Activated CD4-positive, alpha-beta T cell treated with anti-CD3 and anti-CD28 coated beads, Interleukin-2, amount 10 ng/mL, durations not matched to agents 24 days and 14 days (primary cell): ENCODE measurements at places on chromosomes 12 and 14. TPM values are rescaled to one million over a fixed set of nuclear protein-coding genes. Genes with fewer than 3 reads are reported as not detected.

FAM161B gene
- 0.57 and 0.75 TPM in 2 replicates for total RNA-seq

TC2N gene
- total RNA-seq: 18.6 and 19.3 TPM in 2 replicates

KRT85 gene
- total RNA-seq: not detected in 2 replicates

C12orf50 gene
- total RNA-seq: not detected in 2 replicates

ETNK1 gene
- 94.5 and 102 TPM in 2 replicates for total RNA-seq

CLEC6A gene
- not detected in 2 replicates for total RNA-seq

REC8 gene
- total RNA-seq: 33.8 and 34.3 TPM in 2 replicates

- no peak overlapping the region for H3K4me3 ChIP-seq
- peaks cover 34% of the 10 kb centered on the region for H3K36me3 ChIP-seq
- no peak for DNase-seq
- H3K27me3 ChIP-seq: no peaks in the 10 kb centered on the region
- peaks cover 6% of the 10 kb centered on the region for H3K4me1 ChIP-seq
Observed at GRCh38 chr12:54338698-54339296, 13.9 kb downstream of the COPZ1 start.

- no peak overlapping the region for H3K4me3 ChIP-seq
- H3K36me3 ChIP-seq: no peaks in the 10 kb centered on the region
- DNase-seq: no peak
Observed at GRCh38 chr12:88743946-88744685, 163.8 kb upstream of the KITLG start.

DNA sequence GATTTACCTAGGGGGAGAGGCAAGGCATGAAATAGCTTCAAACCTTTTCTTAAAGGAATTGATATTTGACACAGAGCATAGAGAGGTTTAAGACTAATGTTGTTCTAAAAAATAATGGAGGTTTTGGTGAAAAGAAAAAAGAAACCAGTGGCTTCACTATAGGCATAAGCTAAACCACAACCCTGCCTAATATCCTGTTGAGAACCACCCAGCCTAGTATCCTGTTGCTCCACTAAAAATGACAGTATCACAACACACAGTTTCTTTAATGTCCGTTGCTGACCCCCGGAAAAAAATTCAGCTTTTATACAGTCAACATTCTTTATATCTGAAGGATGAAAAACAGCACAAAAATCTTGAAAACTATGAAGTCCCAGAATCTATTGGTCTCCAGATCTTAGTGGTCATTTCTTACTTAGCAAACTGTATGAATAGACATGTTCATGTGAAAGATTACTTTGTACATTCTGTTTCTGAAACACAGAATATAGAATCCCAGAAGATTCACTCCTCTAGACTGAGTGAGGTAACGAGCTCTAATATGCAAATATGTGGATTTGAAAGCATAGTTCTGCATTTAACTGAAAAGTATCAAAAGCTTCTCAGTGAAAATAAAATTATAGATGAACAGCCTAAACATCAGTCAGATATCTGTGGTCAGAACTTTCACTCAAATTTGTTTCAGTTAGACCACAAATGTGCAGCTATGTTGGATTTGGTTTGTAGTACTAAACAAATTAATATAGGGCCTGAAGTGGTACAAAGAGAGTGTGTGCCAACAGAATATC lies 40.5 kb downstream of the GALC start:
- H3K27me3 ChIP-seq: no peaks in the 10 kb centered on the region
- H3K27ac ChIP-seq: no peak overlapping the region
- peaks cover 17% of the 10 kb centered on the region for H3K4me1 ChIP-seq
- DNase-seq: peak; percentile 61
- H3K36me3 ChIP-seq: peaks cover 23% of the 10 kb centered on the region

DNA sequence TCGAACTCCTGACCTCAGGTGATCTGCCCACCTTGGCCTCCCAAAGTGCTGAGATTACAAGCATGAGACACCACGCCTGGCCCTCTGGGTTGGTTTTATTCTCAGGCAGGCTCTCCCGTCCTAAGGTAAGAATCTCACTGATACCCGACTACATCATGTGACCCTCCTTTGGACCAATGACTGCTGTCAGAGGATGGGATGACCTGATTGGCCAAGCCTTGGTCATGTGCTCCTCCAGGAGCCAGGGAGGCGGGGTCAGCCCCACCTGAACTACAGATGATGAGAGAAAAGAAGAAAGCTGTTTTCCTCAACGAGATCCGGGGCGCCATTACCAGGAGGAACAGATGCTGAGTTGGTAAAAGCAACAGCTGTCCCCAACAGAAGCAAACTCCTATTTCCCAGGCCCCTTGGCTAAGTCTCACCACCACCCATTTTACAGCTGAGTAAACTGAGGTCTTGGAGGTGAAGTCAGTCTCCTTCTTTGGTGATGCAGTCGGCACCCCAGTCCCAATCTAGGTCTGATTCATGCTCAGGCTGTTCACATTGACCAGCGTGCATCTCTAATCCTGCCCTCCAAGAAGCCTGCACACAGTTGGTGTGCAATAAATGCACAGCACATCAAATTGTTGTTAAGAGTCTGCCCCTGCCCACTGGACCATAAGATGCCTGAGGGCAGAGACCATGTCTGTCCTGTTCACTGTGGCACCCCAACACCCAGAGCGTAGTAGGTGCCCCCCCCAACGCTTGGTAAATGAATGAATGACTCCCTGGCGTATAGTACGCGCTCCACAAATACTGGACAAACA lies 118.8 kb downstream of the SCARB1 start:
- H3K36me3 ChIP-seq: no peaks in the 10 kb centered on the region
- no peak overlapping the region for H3K4me3 ChIP-seq

DNA sequence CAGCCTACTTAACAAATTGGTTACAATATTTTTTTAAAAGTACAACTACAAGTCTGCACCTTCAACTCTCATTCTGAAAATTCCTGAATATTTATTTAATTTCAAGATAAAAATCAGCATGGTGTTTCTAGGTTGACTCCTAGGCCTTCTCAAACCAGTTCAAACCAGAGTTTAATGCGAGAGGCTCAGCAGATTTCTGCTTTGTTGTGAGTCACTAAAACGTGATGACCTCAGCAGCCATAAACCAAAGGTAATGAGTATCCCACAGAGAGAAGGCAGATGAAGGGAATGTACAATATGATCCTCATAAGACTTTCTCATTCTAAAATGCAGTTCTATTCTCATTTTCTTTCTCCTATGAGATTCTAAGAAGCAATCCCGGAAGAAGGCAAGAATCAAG lies 1.5 kb downstream of the PRDM4 start:
- peaks cover 4% of the 10 kb centered on the region for H3K27me3 ChIP-seq
- peak overlapping the region; percentile 86 for H3K27ac ChIP-seq
- H3K4me1 ChIP-seq: peaks cover 26% of the 10 kb centered on the region
- peak; percentile 73 for DNase-seq

DNA sequence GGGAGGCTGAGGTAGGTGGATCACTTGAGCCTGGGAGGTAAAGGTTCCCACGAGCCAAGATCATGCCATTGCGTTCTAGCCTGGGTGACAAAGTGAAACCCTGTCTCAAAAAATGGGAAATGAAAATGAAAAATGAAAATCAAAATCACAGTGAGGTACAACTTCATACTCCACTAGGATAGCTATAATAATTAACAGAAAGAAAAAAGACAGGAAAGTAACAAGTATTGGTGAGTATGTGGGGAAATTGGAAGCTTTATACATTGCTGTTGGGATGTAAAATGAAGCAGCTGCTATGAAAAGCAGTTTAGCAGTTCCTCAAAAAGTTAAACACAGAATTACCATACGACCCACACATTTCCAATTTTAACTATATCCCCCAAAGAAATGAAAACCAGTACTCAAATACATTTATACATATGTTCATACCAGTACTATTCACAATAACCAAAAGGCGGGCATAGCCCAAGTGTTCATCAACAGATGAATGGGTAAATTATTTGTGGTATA lies 22.2 kb downstream of the SGPP1 start:
- peaks cover 8% of the 10 kb centered on the region for H3K4me1 ChIP-seq
- H3K27me3 ChIP-seq: no peaks in the 10 kb centered on the region
- no peak overlapping the region for H3K4me3 ChIP-seq

DNA sequence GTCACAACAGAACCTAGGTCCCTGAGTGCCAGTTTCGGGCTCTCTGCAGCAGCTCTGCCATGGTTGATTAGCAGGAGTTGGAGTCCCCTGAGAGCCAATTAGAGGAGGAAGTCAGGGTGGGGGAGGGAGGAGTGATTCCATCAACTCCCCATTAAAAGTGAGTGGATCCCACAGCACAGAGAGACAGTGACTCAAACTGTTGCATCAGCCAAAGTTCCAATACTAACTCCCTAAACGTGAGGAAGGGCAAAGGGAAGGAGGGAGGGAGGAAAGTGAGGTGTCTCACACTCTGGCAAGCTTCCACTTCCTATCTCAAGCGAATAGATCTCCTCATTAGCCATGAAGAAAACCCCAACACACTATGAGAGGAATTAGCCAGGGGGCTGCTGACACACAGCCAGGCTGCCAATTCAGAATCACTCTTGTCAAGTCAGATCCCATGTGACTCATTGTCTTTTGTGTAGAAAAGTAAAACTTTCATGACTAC lies 23.6 kb downstream of the OR11H4 start:
- DNase-seq: no peak
- no peak overlapping the region for H3K27ac ChIP-seq
- no peaks in the 10 kb centered on the region for H3K27me3 ChIP-seq
- H3K4me1 ChIP-seq: no peaks in the 10 kb centered on the region

GRCh38 chr12:131537267-131537958 lies 173.5 kb upstream of the SFSWAP start:
- H3K4me1 ChIP-seq: peaks cover 4% of the 10 kb centered on the region
- no peak overlapping the region for H3K4me3 ChIP-seq
- no peaks in the 10 kb centered on the region for H3K36me3 ChIP-seq
- DNase-seq: no peak
- no peaks in the 10 kb centered on the region for H3K27me3 ChIP-seq

DNA sequence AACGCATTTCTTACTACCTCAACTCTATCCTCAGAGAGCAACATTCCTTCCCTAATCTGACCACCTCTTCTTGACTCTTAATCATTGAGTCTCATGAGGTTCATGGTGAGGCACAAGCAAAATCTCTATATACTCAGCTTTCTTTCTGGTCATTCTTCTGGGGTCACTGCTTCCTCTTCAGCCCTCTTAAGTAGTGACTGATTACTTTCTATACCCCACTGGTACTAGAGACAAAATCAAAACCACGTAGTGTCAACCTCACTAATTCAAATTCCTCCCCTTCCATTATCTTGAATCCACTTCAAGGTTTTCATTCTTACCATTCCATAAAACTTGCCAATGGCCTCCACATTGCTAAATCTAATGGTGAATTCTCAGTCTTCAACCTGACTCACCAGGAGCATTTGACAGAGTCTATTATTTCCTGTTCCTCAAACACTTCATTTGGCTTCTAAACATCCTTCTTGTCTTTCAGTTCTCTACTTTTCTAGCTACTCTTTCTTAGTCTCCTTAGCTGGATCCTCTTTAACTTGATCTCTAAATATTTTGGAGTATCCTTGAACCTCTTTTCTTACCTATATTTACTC lies 6.8 kb downstream of the WDHD1 start:
- no peaks in the 10 kb centered on the region for H3K27me3 ChIP-seq
- no peak overlapping the region for H3K27ac ChIP-seq
- peaks cover 46% of the 10 kb centered on the region for H3K36me3 ChIP-seq
- no peak overlapping the region for H3K4me3 ChIP-seq
